ENCODE measurements at places on chromosomes 5 and 9.

- DNase-seq = no peak
Observed at GRCh38 chr5:8461543-8461942, 592.6 kb downstream of the MTRR start.

- DNase-seq = no peak
Observed at GRCh38 chr5:55070968-55071367, 31.5 kb upstream of the GZMA start.

DNA sequence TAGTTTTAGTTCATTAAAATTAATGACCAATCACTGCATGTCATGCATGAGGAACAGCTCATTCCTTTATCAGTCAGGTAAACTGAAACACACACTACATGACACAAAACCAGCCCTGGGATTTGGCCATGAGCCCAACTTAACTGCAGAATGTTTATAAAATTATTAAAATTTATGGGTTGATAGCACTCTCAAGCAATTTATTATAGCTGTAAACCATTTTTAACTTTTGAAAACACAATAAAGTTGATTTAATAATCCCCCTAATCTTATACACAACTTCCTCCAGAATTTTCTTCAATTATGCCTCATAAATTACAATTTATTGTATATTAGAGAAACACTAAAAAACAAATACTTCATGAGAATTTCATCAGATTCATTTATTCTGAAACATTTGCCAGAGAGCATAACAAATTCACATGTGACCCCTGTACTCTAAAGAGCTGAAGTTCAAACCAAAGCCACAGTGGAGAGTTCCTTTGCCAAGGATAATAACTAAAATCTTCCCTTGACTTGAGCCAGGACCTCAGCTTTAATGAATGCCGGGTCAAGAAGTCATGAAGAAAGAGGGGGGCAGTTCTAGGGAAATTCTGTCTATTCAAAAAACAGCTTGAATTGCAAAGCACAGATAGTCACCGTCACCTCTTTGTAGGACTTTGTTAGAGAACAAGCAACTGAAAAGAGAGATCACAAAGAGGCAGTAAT, 763.7 kb upstream of the GRAMD2B start:
- no peak for DNase-seq

- DNase-seq = no peak
Observed at GRCh38 chr9:129069862-129070641, 10.9 kb upstream of the DOLPP1 start.

GRCh38 chr5:150140830-150141229, 14.8 kb downstream of the PDGFRB start:
- DNase-seq = no peak

- no peak for DNase-seq
Observed at GRCh38 chr9:95732802-95733688, 142.4 kb upstream of the ERCC6L2 start.

GRCh38 chr5:7181841-7182240, 214.1 kb upstream of the ADCY2 start:
- DNase-seq = no peak

GRCh38 chr5:15168358-15168757, 296.8 kb upstream of the ANKH start:
- no peak for DNase-seq

Data from esophagus squamous epithelium (tissue), 5 donors.